Activated T-cell treated with anti-CD3 and anti-CD28 coated beads, Interleukin-2, amount 50 U/mL, for 24 hours (primary cell): ENCODE measurements at places on chromosomes 16 and 17.

- no peak for DNase-seq
Observed at GRCh38 chr16:84056933-84057332, 14.3 kb upstream of the SLC38A8 start.

DNA sequence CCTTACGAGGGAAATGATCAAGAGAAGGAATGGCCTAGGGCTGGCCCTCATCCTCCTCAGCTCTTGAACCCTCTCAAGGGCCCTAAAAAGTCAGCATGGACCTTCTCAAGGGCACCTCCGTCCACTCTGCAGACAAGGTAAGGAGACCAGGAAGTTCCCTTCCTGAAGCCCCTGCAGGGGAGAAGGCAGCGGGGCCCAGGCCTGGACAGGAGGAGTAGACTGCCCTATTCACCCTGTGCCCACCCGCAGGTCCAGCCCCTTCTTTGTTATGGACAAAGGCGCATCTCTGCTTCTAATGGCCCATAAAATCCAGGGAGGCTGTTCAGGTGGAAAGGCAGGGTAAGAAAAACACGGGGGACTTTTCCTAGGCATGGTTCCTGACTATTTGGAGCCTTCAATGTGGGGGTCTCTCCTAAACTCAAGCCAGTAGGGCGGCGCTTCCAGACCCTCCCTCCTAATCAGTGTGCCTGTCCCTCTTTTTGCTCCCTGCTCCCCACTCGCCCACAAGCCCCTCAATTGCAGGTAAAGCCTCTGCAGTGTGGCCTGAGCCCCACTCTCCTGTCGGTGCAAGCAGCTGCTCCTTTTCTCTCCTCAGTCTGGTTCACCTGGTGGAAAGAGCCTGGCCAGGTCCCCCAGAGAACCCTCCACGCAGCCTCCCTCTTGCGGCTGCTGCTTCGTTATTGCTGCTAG lies 28.2 kb downstream of the AXIN2 start:
- DNase-seq, result peak; percentile 14

GRCh38 chr17:56262803-56263202 lies 109.5 kb downstream of the ANKFN1 start:
- no peak for DNase-seq

DNA sequence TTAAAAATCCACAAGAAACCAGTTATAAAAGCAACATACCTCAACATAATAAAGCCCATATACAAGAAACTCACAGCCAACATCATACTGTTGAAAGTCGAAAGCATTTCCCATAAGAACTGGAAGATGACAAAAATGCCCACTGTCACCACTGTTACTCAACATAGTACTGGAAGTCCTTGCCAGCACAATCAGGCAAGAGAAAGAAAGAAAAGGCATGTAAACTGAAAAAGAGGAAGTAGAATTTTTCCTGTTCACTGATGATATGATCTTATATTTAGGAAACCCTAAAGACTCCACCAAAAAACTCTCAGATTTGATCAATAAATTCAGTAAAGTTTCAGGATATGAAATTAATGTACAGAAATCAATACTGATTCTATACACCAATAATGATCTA lies 45.1 kb downstream of the AHSP start:
- DNase-seq, result no peak

DNA sequence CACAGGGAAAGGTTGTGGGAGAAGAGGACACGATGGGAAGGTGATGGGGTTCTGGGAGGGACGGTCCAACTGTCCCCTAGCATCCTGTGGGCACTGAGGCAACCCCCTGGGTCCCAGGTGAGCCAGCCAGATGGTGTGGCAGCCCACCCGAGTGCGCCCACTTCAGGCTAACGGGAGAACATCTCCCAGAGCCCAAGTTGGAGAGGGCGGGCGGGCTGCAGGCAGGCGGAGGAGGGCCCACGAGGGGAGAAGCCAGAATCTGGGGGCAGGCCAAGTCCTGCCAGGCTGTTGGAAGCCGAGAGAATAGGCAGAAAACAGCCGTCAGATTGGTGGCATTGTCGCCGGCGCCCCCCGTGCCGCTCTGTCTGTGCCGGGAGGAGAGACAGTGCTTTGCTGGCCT lies 13.8 kb upstream of the ABCC3 start:
- no peak for DNase-seq

DNA sequence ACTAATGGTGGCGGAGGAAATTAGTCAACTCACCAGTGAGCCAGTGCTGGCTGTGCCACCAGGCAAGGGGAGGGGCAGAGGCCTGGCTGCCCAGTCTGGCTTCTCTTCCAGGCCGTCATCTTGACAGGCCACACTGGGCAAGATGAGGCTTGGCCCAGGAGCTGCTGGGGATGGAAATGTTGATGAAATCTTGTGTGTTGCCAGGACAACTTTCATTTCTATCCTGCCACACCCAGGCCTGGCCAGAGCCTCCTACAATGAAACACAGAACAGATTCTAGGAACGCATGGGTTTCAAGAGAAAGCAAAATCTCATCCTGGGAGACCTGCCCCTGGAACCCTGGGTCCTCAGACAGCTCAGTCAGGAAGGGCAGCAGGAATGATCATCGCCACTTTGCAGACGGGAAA lies 9.3 kb downstream of the HEXIM2 start:
- no peak for DNase-seq

DNA sequence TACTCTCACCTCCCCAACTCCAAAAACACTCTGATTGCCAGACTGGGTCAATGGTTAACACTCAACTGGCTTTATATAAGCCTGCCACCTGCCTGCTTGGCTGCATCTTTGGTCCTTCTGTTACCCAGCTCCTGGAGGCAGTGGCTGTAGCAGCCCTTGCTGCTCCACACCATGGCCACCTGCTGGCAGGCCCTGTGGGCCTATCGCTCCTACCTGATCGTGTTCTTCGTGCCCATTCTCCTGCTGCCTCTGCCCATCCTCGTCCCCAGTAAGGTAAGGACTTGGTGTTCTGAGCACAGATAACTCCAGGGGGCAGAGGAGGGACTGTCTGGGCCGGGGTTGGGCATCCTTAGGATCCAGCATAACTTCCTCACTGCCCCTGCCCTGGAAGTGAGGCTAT lies at the start of gene SLC13A2:
TSS of gene SLC13A2 (plus strand) at position 103 of the 400 bp plus-strand sequence. CDS start at position 172, 69 bp downstream.
- no peak for DNase-seq

DNA sequence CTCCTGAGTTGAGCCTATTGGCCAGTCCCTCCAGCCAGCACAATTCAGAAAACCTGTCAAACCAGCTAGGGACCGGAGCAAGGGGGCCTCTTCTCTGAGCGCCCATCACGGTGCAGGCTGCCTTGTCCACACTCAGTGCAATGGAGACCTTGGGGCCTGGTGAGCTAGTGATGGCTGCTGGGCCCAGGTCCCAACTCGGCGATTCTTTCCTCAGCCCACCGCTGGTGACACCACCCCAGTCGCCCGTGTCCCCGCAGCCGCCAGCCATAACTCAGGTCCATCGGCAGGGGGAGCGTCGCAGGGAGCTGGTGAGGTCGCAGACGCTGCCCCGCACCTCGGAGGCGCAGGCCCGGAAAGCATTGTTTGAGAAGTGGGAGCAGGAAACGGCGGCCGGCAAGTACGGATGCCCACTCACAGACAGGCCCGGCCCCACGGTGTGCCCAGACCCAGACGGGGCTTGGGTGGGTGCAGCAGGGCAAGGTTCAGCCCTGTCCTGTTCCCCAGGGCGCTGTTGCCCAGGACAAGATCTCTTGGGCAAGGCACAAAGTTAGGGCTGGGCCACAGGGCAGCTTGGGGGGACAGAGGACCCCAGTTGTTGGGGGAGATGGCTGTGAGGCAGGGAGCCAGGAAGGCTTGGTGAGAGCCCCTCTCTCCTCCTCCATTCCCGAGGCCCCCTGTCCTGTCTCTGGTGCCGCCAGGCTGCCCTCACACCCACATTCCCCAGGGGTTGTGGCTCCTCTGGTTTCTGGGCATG lies 10.8 kb downstream of the SMTNL2 start:
- peak; percentile 58 for DNase-seq

DNA sequence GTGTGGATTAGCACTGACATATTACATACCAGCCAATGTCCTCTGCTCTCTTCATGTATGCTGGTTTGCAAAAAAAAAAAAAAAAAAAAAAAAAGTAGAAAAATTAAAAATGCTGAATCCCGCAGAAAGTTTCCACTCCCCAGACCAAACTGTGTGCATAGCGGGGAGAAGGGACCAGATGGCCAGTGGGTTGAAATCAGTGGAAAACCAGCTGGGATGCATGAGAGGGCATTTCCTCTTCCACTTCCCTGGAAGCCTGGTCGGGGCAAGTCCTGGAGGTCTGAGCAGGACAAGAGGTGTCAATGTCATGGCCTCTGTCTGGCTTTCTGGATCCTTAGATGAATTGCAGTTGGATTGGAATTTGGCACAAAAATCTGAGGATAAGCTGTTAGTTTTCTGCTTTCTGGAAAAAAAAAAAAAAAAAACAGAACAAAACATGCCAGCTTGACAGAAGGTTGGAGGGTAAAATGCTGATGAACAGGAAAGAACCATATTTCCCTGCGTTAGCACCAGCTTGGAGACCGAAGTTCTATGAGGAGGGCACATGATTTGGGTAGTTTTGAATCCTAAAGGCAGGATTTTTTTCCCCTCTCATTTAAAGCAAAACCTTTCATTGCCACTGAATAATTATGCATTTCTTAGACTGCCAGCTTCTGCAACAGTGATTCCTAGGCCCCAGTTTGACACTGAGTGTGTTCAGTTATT lies 941.5 kb upstream of the EEF2KMT start:
- no peak for DNase-seq

DNA sequence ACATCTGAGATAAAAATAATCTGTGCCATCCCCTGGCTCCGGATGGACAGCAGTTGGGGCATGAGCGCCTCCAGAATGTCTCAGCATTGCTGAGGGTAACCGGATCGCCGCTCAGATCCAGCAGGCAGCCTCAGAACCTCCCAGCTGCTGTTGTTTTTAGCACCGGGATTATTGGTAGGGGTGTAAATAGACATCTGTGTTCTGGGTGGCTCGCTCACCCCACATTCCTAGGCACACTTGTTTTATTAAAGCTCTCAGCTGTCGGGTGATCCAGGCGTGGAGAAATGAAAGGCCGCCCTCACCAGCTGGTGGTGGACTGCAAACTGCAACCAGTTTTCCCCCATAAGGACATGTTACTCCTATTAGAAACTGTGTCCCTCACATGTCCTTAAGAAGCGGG lies 32.1 kb downstream of the MYH3 start:
- no peak for DNase-seq

GRCh38 chr16:22614271-22614947 lies 103.7 kb downstream of the NPIPB5 start:
- DNase-seq, result no peak

GRCh38 chr16:23491490-23492391 lies 18.6 kb downstream of the GGA2 start:
- no peak for DNase-seq

- no peak for DNase-seq
Observed at GRCh38 chr16:51155820-51156806, 5.0 kb upstream of the SALL1 start.

GRCh38 chr17:15262291-15263205 lies 2.6 kb downstream of the PMP22 start:
- DNase-seq, result peak; percentile 30

DNA sequence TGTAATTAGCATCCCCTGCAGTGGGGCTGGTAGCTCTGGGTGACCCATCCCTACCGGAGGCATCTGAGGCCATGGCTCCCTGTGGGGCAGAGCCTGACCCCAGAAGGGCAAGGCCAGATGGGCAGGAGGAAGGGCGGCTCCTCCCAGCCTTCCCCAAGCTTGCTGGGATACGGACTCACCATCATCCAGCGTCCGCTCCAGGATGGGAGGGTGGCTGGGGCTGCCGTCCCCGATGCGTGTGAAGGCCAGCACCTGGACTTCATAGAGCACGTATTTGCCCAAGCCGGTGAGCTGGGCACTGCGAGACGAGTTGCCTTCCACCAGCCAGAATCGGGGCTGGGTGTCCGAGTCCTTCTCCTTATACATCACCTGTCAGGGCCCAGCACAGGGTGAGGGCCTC lies 81.6 kb upstream of the CDC42EP4 start:
- no peak for DNase-seq

- no peak for DNase-seq
Observed at GRCh38 chr17:69451416-69452394, 37.2 kb downstream of the MAP2K6 start.

DNA sequence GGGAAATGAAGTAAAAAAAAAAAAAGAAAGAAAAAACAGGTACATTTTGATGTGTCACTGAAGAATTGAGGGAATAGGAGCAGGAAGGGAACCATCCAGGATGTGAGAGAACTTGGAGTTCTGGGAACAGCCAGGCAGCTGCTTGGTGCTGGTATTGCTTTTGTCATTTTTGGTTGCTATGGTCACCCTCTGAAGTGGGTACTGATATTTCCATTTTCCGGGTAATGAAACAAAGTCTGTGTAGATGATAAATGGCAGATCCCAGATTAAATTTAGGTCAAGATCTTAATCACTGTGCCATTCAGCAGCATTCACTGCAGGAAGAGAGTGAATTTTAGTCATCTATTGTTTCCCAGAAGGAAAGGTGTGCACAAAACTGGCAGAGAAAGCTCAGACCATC lies 93.6 kb downstream of the ABCA8 start:
- no peak for DNase-seq

GRCh38 chr17:42608305-42609181 lies 631 bp downstream of the RETREG3 start:
- DNase-seq, result no peak

DNA sequence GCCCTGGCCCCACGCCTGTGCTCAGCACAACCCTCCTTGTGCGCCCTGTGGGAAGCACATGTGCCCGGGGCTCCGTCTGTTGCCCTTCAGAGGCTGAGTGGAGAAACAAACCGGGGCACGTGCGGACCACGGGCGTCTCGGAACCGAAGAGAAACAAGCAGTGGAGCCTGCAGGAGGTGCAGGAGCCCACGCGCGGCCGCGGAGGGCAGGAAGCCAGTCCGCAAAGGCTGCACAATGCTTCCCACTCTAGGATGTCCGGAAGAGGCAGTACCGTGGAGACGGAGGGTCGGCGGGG lies 75.5 kb upstream of the GNG13 start:
- DNase-seq, result no peak

DNA sequence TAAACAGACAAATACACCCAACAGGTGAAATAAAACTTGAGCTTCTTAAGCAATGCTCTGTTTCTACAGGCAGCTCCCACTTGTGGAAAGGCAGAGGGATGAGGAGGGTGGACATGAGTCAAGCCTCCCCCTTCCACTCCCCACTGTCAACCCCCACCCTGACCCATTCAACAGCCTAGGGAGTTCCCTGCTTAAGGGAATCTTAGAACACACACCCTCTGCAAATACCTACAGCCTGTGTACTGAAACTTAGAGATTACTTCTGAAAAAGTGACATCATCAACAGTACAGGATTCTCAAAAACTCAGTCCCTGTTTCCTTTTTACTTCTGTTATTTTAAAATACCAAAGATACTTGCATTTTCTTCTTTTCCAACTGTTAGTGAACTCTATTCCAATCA lies 345.4 kb downstream of the SOX9 start:
- DNase-seq, result no peak

GRCh38 chr17:48429156-48429555 lies 858 bp downstream of the SKAP1 start:
- no peak for DNase-seq

- DNase-seq, result no peak
Observed at GRCh38 chr16:450785-451512, 25.5 kb downstream of the RAB11FIP3 start.
